ENCODE measurements at places on chromosomes 7 and 10. TPM values are rescaled to one million over a fixed set of nuclear protein-coding genes. Genes with fewer than 3 reads are reported as not detected.

GRCh38 chr10:22505911-22506685 is 160.8 kb downstream of the SPAG6 start:
- DNase-seq = no peak

DNA sequence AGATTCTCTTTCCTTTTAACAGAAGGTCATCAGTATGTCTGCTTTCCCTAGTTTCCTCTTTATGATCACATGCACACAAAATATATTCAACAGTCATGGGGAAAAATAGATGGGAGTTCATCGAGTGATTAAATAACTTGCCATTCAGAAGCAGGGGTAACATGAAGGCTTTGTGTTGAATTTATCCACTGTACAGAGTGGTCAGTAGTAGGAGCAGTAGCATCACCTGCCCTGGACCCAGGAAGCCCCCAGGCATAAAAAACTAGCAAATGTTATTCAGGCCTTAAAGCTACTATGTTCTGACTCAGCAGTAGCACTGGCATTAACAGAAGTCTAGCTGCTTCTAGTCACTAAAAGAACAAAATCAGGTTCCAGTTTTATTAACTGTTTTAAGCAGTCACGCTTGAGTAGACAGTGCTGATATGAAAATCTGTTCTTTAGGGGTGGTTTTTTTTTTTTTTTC is 31.4 kb upstream of the FAM133B start:
- no peak for DNase-seq

DNA sequence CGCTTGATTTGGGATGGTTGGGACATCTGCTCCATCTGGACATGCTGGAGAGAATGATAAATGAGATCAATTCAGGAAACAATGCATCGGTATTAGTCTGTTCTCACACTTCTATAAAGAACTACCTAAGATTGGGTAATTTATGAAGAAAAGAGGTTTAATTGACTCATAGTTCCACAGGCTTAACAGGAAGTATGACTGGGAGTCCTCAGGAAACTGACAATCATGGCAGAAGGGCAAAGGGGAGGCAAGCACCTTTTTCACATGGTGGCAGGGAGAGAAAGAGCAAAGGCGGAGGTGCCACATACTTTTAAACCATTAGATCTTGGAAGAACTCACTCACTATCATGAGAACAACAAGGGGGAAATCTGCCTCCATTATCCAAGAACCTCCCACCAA is 16.8 kb upstream of the TSPAN12 start:
- DNase-seq = no peak

DNA sequence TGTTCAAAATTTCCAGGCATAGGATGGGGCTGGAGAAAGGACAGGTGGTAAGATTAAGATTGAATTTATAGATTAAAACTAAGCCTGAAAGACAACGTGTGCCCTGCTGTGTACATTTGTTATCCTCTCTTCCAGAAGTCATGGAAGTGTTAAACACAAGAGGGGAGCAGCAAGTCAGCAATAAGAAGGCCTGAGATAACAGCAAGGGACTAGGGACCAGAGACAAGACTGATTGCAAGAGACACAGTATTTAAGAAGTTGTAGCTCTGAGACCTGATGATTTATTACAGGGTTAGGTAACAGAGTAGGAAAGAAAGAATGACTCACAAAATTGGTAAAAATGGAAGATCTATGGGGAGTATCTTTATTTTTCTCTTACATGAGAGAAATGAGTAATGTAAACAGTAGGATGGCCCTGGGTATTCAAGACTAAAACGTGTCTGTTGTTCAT is 55.7 kb upstream of the COL1A2 start:
- peak; percentile 78 for DNase-seq

DNA sequence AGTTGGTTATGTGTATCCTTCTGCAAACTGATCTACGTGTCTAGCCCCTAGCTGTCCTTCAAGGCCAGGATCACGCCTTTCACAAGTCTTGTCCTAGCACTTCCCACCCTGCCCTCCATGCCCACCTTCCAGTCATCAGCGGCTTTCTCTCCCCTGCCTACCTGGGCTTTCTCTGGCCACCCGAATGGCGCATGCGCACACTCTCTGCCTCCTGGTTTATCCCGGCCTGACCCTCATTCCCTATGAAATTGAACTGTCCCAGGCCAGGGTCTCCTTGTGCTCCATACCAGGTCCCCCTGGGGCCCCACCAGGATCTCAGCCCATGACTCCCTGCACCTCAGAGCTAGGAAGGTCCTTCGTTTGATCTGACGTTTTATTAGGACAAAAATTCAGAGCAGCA is 31.6 kb upstream of the CTBP2 start:
- DNase-seq = no peak

GRCh38 chr7:83111391-83111790 is 51.3 kb downstream of the PCLO start:
- DNase-seq = no peak

DNA sequence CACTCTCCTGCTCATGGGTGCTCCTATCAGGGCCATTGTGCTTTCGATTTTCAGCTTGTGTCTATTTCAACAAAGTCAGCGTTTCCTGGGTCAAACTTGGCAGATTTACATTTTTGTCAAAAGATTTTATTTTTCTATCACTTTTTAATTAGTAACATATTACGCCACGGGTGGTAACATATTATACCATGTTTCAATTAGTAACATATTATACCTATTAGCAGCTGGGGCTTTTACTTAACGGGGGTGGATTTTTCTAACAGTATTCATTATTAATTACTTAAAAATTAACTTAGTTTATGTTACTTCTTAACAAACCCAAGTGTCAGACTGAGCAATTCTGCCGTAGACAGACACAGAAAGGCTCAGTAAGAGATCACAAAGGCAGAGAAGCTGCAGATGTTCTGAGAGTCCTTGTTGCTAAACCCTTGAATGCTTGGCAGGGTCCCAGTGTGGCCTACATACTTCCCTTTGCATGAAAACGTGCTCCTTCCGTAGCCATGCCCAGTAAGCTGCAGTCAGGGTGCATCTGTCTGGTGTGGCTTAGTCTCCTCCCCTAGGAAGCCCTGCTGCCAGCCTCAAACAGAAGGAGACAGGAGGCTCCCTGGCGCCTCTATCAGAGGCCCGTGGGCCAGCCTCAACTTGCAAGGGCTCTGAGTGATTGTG is 263.1 kb upstream of the CXCL12 start:
- DNase-seq = peak; percentile 79

DNA sequence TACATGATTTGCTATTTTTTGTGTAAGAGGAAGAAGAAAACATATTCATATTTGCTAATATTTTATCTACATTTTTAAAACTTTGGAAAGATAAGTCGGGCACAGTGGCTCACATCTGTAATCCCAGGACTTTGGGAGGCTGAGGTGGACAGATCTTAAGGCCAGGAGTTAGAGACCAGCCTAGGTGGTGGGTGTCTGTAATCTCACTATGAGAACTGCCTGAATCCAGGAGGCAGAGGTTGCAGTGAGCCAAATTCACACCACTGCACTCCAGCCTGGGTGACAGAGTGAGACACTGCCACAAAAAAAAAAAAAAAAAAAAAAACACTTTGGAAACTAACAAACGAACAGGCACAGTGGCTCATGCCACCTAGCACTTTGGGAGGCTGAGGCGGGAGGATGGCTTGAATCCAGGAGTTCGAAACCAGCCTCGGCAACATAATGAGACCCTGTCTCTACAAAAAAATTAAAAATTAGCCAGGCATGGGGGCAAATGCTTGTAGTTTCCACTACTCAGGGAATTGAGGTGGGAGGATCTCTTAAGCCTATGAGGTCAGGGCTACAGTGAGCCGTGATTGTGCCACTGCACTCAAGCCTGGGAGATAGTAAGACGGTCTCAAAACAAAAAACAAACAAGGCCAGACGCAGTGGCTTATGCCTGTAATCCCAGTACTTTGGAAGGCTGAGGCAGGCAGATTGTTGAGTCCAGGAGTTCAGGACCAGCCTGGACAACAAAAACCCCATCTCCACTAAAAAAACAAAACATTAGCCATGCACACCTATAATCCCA is 25.6 kb downstream of the HERC4 start:
- DNase-seq = no peak

- DNase-seq = no peak
These were observed 257.2 kb downstream of the GRID1 start for GRCh38 chr10:86109421-86109820.

GRCh38 chr7:37973915-37974314 is 53.5 kb downstream of the EPDR1 start:
- DNase-seq = peak; percentile 28

DNA sequence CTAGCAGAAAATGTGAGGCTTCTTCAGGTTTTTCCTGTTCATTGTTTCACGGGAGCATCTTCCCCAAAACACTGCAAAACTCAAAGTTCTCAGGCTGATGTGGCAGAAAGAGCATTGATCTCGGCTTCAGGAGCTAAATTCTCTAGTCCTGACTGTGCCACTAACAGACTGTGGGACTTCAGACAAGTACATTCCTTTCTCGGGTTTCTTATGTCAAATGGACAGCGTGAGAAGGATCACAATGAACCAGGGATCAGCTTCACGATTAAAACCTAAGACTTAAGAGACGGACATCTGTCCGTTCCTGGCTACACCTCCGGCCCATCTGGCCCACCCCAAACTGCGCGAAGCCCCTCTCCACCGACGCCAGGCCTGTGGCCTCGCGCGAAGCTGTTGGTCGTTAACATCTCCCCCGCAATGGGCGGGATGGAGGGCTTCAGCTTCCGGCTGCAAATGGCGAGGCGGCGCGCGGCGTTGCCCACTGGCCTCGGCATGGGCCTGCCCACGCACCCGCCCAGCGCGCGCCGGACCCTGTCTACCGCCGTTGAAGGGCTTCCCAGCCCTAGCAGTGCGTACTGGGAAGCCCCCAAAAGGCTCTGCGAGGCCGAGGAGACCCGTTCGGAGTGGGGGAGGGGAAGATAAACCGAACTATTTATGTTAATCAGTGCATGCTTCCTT is 549 bp upstream of the DDX50 start:
- DNase-seq = peak; percentile 82

CCDC172 gene
- not detected for total RNA-seq

BMPR1A gene
- 61.8 TPM for total RNA-seq

HACD1 gene
- total RNA-seq = 23.1 TPM

SPDYE6 gene
- not detected for total RNA-seq
